ENCODE measurements at places on chromosomes 12 and 14.

GRCh38 chr14:105881021-105881930 is 354.9 kb downstream of the TMEM121 start:
- DNase-seq = no peak

DNA sequence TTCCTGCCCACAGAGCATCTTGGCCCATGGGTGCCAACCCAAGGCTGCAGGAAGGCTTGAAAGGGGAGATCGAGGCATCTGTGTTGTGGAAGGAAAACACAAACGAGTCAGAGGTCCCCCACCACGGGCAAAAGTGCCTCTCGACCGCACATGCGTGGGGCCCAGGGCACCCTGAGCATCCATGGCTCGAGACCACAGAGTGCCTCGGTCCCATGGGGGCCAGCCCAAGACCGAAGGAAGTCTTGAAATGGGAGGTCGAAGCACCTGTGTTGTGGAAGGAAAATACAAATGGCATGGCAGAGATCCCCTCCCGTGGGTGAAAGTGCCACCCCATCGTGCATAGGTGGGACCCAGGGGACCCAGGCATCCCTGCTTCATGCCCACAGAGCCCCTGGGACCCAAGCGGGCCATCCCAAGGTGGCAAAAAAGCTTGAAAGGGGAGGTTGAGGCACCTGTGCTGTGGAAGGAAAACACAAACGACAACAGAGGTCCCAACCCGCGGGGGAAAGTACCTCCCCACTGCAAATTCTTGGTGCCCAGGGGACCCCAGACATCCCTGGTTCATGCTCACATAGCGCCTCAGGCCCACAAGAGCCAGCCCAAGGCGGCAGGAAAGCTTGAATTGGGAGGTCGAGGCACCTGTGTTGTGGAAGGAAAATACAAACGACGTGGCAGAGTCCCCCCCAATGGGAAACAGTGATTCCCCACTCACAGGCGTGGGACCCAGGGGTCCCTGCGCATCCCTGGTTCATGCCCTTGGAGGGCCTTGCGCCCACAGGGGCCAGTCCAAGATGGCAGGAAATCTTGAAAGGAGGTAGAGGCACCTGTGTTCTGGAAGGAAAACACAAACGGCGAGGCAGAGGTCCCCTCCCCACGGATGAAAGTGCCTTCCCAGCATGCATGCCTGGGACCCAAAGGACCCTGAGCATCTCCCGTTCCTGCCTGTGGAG is 373.0 kb downstream of the ALG10 start:
- no peak for DNase-seq

DNA sequence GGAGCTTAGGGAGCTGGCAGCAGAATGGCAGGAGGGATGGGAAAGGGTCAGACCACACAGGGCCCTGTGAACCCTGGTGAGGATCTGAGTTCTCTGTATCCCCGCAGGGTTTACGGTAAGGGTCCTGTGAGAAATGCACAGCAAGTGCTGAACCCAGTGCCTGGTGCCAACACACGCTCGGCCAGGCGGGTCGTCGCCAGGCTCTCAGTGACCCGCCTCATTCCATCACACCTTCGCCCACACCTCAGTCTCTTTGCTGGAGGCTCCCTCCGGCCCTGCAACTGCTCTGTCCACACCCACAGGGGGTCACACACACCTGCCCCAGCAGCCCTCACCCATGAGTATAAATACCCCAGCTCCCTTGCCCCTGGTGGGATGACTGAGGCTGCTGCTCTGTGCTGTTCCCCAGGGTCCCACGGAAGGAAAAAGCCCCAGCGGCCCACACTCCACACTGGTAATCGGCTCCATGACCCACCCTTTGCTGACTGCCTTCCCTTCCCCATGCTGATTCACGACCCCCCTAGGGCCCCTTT is 23.1 kb downstream of the CAMKK2 start:
- DNase-seq = no peak

- DNase-seq = peak; percentile 98
Measured at GRCh38 chr12:14774074-14774905, 29.0 kb downstream of the WBP11 start.

DNA sequence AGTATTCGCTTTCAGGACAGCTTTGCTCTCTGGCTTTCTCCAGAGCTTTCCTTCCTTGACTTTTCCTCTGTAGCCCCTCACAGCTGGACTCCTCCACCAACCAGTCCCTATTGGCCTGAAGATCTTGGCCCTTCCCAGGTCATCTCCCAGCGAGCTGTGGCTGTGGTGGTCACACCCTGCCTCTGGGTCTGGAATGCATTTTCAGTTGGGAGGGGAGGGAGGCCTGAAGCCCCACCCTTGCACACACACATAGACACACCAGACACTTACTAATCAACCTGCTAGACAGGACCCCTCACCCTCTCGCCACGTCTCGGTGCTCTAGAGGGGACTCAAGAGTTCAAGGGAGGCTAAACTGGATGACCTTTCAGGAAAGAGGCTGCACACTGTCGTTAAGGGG is 13.9 kb downstream of the JDP2 start:
- DNase-seq = no peak

- no peak for DNase-seq
Measured at GRCh38 chr12:25789541-25789944, 168.9 kb upstream of the RASSF8 start.

- DNase-seq = no peak
Measured at GRCh38 chr12:67268335-67268895, 743 bp upstream of the CAND1 start.

GRCh38 chr14:28596391-28596790 is 170.2 kb upstream of the FOXG1 start:
- no peak for DNase-seq

GRCh38 chr14:68735856-68736255 is 57.0 kb downstream of the ZFP36L1 start:
- DNase-seq = no peak

DNA sequence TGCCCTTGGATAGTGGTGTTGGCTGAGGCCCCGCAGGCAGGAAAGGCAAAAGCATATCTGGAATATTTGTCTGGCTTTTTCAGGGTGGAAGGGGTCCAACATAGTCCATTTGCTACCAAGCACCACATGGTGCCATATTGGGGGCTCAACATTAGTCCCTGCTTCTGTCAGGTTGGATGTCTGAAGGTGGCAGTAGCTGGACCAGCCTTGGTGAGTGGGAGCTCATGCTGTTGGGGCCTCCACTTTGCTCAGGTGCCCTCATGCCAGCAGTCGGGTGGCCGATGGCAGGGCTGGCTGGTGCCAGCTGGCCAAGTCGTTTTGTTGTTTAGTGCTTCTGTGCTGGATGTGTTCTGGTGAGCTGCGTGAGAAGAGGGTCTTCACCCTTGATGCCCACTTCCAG is 135.3 kb downstream of the PAPOLA start:
- DNase-seq = no peak

DNA sequence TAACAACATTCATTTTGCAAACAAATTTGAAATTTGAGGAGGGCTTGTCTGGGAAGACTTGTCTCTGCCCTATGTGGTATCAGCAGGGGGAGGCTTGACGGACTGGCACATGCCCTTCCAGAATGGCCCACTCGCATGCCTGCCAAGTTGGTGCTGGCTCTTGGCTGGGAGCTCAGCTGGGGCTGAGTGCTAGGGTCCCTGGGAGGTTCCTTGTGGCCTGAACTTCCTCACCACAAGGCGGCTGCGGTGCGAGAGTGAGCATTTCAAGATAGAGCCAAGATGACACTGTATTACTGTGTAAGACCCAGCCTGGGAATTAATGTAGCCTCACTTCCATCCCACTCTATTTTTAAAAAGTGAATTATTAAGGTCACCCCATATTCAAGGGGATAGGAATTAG is 271.6 kb upstream of the PLEKHG7 start:
- DNase-seq = no peak

GRCh38 chr14:24761141-24761540 is 127.2 kb upstream of the GZMB start:
- DNase-seq = no peak

GRCh38 chr12:72178871-72179270 is 93.3 kb upstream of the TRHDE start:
- no peak for DNase-seq

- no peak for DNase-seq
Measured at GRCh38 chr12:110348431-110349059, 55.0 kb downstream of the ANAPC7 start.

GRCh38 chr14:61193476-61193875 is 87.7 kb downstream of the TMEM30B start:
- DNase-seq = no peak

DNA sequence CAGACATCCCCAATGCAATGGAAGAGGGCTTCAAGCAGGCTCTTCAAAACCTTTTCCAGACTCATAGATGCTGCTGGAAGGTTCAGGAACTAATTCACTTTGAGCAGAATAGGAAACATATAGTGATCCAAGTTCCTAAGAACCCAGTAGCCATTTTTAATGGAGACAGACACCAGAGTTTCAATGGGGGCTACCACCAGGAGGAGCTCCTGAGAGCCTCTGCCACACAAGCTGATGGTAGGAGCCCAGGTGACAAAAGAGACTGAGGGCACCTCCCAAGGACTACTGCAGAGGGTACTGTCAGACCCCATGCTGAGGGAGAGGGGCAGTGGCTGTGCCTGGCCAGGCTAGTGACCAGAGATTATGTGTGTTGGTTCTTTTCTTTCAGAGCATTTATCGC is 45.9 kb downstream of the IFNG start:
- DNase-seq = no peak

DNA sequence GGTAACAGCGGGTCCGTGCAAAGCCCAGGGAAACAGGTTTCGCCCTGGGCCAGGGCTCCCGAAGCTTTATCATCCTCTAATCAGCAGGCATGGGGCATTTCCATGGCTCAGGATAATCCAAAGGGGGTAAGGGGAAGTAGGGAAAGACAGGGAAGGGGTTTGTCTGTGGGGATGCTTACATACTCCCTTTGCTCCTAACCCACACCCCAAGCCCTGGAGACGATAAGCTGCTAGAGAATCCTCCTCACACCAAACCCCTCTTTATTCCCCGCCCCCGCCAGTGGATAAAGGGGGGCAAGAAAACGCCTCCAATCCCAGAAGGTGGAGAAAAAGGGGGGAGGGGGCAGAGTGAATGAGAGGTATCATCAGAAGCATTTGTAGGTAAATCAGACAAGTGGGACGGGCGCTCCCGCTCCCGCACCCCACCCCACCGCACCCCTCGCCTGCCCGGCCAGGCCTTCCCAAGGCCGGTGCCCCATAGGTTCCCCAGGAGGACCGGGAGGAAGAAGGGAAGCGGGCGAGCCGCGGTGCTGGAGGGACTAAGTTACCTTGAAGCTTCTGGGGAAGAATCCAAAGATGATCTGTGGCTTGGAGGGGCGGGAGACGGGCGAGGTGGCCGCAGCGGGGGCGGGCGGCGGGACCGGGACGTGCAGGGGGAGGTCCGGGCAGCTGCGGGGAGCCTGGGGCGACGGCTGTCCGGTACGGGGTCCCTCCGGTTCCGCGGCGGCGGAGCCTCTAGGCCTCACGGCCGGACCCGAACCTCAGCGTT is 762 bp downstream of the PPP2R5E start:
- peak; percentile 16 for DNase-seq

GRCh38 chr14:105541218-105541875 is 15.0 kb downstream of the TMEM121 start:
- DNase-seq = no peak

GRCh38 chr12:85673921-85674420 is 162.2 kb downstream of the RASSF9 start:
- no peak for DNase-seq

DNA sequence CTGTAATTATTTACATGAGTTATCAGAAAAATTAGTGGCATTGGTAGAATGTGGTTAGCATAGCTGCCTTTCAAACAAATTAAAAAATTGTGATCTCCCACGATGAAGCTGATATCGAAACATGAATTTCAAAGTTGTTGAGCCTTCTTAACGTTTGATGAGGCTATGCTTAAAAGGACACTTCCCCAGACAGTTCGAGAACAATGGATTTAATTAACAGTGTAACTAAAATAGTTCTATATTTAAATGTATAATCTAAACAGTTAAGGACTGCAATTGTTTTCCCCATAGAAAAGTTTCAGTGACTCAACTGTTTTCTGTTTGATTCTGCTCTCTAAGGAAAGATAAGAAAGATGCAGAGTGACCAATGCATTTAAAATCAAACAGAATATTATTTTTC is 1.6 kb downstream of the CLEC2B start:
- DNase-seq = no peak

- no peak for DNase-seq
Measured at GRCh38 chr14:73913256-73913655, 26.6 kb downstream of the ZNF410 start.

DNA sequence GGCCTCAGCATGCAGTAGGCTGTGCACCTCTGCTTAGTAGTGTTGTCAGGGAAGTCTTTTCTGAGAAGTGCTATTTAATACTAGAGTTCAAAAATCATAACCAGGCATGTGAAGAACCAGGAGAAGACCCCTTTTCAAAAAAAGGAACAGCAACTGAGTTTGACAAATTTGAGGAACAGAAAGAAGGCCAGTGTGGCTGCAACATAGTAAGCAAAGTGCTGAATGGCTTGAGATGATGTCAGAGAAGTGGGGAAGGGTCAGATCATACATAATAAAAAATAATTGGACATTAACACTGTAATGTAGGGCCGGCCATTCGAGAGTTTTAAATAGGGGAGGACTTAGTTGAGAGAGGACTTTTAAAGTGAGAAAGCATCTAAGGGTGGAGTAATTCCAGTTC is 11.1 kb upstream of the CNTN1 start:
- DNase-seq = no peak

DNA sequence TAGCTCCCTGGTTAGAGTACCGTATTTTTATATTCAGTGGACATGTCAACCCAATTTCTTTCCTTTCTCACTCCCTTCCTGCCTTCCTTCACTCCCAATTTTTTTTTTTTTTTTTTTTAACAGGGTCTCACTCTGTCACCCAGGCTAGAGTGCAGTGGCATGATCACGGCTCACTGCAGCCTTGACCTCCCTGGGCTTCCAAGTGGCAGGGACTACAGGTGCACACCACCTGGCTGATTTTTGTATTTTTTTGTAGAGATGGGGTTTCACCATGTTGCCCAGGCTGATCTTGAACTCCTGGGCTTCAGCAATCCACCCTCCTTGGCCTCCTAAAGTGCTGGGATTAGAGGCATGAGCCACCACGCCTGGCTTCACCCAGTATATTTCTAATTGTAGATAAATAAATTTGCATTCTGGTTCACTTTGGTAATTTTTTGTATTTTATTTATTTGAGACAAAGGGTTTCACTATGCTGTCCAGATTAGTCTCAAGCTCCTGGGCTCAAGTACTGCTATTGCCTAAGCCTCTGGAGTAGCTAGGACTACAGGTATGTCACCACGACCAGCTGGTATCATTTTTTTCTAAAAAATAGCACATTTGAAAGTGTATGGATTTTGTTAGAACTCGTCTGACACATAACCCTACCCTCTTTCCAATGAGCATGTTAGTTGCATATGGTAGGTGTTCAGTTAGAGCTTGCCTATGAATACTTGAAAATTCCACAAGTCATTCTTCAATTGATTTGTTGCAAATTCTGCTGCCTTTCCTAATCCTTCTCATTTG is 15.7 kb downstream of the SLC38A2 start:
- no peak for DNase-seq

- DNase-seq = no peak
Measured at GRCh38 chr14:105043641-105044040, 21.6 kb downstream of the GPR132 start.
